ENCODE measurements at places on chromosomes 13 and 19.

DNA sequence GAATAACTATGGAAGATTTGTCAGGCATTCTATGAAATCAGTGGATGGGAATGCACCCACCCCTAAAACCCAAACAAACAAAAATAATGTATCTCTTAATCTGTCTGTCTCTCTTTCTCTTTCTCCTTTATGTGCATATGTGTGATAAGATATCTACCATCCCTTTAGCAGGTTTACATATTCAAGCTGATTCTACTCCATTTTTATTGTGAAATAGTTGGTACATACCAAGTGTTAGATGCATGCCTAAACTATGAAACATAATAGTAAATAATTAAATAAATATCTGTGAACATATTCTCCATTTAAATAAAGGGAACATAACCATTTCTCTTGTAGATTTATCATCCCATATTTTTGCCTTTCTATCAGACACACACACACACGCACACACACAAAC is 121.8 kb upstream of the PCDH9 start:
- DNase-seq, result no peak

GRCh38 chr13:66001140-66001539 is 1229.0 kb downstream of the PCDH9 start:
- DNase-seq, result no peak

DNA sequence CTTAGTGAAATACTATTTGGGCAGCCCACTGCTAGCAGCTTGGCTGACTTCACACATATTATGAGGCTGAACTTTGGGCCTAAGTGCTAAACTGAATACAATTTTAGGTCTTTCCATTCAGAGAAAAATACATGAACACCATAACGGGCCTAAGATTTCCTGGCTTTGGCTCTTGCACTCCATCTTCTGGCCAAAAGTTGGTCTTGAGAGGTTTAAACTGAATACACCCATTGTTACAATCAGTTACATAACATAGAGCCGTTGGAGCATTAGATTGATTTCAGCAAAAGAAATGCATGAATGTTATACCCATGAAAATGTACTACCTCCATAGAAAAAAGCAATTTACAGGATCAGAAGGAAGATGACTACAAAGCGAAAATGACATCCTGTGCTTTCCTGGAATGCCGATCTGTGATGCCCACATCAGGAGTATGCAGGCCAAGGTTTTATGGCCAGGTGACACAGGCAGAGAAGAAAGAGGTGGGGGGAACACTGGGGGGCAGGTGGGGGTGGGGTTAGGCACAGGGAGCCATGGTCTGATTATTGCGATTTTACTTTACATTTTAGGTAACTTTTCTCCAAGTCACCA is 11.1 kb upstream of the SHISA2 start:
- peak; percentile 69 for DNase-seq

DNA sequence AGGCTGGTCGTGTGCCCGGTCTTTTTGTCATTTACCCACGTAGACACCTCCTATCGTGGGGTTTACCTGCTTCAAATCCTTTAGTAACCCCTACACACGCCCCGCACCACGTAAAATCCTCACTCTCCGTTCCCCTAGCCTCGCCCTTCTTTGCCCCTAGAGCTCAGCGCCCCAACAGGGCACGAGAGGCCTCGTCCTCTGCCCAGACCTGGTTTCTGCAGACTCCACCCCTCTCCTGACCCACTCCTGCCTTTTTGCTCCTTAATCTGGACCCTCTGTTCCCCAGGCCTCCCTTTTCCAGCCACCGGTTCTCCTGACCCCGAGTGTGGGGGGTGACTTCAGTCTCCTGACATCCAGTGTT is 412 bp downstream of the ZNF528 start:
- DNase-seq, result peak; percentile 9

- DNase-seq, result peak; percentile 91
Observed at GRCh38 chr19:36032251-36033104, at the start of gene CLIP3. Gene CLIP3 (minus strand): TSS chr19:36032873. CDS start chr19:36032357, 516 bp downstream.

DNA sequence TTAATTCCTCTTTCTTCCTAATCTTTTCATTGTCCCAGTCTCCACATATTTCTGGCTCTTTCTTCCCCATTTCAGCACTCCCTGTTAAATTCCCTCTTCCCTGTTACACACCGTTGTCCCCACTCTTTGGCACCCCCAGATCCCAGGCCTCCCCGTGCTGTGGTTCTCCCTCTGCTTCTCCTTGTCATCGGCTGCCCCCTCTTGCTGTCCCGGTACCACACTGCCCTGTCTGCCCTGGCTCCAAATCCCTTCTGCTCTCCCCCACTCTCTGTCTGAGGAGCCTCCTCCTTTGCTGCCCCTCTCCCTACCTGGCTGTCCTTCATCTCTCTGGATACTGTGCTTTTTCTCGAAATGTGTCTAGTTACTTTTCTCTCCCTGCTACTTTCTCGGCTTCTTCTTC is 983 bp downstream of the ZNF415 start:
- DNase-seq, result peak; percentile 23

DNA sequence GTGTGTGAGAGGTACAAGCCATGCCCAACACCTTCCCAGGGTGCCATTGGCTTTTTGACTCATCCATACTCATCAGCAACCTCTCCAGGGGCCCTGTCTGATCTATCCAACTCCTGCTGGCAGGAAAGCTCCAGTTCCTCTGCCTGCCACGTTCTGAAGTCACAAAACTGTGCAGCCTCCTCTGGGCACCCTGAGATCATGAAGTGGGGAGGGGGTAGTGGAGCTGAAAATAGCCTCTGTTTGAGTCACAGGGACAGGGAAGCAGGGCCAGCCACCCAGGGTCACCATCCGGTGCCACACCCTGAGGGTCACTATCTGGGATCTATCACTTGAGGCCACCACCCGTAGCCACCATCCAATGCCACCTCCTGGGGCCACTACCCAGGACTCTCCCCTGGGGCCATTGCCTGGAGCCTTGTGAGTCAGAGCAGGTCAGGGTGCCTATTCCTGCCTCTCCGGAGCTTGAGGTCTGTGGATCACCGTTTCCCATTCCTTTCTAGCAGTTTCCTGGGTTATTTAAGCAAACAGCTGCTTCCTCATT is 172.1 kb downstream of the NUFIP1 start:
- no peak for DNase-seq

- DNase-seq, result no peak
Observed at GRCh38 chr13:24116131-24116530, 44.4 kb upstream of the SPATA13 start.

GRCh38 chr19:14166999-14167575 is 30.7 kb upstream of the ASF1B start:
- no peak for DNase-seq

DNA sequence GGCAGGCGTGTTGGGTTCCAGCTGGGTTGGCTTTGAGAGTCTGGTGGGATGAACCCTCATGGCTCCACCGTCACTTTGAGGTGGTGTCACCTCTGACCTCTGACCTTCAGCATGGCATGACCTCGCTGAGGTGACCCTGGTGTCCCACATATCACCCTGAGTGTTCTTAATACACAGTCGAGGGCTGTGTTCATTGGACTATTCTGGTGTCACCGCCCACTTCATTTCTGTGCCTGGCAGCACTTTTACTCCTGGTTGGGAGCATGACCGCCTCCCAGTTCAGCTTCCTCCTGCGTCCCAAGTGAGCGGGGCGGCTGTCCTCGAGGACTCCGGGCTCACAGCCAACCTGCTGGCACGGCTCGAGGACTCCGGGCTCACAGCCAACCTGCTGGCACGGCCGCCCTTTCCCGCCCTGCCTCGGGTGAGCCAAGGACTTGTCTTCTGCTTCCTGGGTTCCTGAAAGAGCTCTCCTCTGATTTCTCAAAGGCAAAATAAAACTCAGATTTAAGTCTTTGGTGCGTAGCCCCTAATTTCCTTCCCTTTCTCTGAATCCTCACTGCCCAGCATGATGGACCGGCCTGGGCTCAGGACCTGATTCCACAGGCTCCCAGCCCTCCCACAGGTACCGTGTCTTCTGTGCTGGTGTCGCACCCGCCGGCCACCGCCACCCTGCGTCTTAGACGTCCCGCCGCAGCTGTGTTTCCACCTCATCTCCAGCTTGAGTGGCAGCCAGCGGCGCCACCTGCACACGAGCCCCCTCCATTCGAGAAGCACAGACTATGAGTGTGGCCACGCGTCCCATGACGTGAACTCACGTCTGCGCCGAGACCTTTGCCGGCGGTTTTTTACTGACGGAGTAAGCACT is 10.4 kb downstream of the ATP4B start:
- DNase-seq, result peak; percentile 93

DNA sequence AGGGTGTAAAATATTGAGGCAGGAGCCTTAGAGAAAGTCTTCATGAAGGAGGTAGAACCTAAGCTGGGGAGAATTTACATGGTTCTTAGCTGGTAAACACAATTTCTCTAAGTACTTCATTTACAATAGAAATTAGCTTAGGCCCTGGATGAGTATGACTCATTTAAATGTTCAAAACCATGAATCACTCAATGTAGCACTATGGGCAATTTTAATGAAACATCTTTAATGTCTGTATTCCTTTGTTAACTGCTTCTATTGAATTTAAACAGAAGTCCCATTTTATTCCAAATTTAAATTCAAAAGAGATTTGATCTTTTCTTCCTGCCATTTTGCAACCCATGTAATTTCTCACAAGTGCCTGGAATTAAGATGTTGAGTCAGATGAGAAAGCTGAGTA is 252.1 kb downstream of the RFC3 start:
- no peak for DNase-seq

GRCh38 chr13:109346060-109346459 is 440.3 kb downstream of the IRS2 start:
- no peak for DNase-seq

DNA sequence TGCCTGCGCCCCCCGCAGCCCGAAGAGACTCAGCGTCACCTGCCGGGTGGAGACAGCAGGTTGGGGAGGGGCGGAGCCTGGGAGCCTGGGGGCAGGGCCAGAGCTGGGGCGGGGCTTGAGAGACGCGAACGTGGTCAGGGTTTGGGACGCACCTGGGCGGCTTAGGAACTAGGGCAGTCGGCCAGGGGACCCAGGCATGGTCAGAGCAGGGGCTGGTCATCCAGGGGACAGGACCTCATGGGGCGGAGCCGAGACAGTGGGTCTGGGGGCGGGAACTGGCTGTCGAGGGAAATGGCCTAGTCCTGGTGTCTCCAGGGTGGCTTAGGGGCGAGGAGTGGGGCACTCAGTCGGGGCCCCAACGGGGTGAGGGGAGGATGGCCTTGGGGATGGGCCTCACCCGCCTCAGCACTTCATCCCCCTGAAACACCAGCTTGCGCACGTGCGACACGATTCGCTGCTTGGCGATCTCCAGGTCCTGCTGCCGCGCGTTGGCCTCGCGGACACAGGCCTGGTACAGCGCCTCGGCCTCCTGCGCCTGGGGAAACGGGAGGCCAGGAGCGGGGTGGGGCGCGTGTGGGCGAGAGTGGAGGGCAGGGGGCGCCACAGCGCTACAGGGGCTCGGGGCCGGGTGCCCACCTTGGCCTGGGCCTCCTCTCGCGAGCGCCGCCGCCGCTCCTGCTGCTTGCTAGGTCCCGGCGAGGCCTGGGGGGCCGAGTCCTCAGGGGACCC is 5.8 kb downstream of the GMIP start:
- no peak for DNase-seq

DNA sequence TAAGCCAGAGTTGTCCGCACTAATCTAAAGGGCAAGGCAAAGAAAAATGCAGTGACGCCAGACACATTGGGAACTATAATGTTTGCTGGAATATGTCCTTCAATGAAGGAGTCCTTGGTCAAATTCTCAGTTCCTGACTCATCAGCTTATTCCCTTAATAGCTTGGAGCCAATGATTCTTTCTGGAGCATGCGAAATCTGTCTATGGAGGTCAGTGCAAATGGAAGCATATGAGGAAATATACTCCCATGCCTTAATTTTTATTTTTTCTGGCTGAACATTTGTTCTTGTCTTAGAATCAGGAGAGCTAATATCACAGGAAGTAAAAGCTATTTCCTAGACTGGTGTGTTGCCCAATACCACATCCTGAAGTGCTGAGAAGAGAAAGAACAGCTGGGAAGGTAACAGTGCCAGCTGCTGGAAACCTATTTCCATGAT is 289.8 kb upstream of the SPRY2 start:
- no peak for DNase-seq

DNA sequence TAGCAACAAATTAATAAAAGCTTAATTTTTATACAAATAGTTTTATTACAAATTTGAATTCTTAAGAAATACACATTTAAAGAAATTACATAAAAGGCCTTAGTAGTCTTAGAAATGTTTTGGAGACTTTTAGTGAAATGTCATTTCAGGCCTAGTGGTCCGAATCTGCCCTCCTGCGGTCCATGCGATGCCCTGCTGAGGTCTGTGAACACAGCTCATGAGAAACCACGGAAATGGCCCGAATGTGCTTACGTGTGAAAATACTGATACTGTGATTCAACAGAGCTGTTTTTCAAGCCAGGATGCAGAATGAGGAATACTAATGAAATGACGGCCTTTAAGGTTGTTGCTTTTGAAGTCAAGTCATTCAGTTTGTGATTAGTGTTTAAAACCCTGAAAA is 157.9 kb downstream of the COL4A1 start:
- DNase-seq, result no peak

GRCh38 chr19:13902993-13903555 is 2.8 kb downstream of the BRME1 start:
- no peak for DNase-seq

DNA sequence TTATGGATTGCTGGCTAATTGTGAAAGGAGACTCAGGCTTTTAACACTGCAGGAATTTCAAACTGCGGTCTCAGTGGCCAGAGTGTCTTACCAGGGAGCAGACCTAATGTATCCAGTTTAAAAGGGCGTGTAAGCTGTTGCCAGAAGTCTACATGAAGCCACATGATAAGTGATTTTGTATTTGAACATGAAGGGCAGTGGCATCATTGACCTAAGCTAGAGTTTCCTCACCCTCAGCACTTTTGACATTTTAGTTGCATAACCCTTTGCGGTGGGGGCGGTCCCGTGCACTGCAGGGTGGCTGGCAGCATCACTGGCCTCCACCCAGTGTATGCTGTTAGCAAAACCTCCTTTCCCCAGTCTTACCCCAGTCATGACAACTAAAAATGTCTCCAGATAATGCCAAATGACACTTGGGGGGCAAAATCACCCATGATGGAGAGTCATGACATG is 23.7 kb upstream of the GPR18 start:
- no peak for DNase-seq

Measured in dorsolateral prefrontal cortex (tissue), 122 donors.